K562 (cell line): ENCODE measurements at places on chromosomes 13 and 19. TPM values are rescaled to one million over a fixed set of nuclear protein-coding genes. Genes with fewer than 3 reads are reported as not detected.

The KCNC3 gene
- polyA plus RNA-seq, result 13.2 and 14.2 TPM in 2 replicates

The POLR2I gene
- 141 and 179 TPM in 2 replicates for polyA plus RNA-seq

The DACH1 gene
- polyA plus RNA-seq, result 0.04 and 0.05 TPM in 2 replicates

The KLK10 gene
- not detected in 2 replicates for polyA plus RNA-seq

The PRKCG gene
- not detected in 2 replicates for polyA plus RNA-seq

The ZNF98 gene
- polyA plus RNA-seq, result 0.40 TPM in 1 of 2 replicates, not detected in the other

The CEACAM4 gene
- not detected in 2 replicates for polyA plus RNA-seq

The VRK3 gene
- polyA plus RNA-seq, result 25.6 and 35.9 TPM in 2 replicates

The IGSF23 gene
- polyA plus RNA-seq, result not detected in 2 replicates

The ZNF763 gene
- polyA plus RNA-seq, result not detected in 2 replicates

The ALG5 gene
- 44.5 and 48.2 TPM in 2 replicates for polyA plus RNA-seq

The SCN1B gene
- 1.2 and 2.1 TPM in 2 replicates for polyA plus RNA-seq

The FPR3 gene
- polyA plus RNA-seq, result 0.24 and 0.25 TPM in 2 replicates

The GRIN3B gene
- 0.15 and 0.19 TPM in 2 replicates for polyA plus RNA-seq

The TMEM190 gene
- polyA plus RNA-seq, result not detected in 2 replicates

The ZNF844 gene
- polyA plus RNA-seq, result 0.98 and 1.5 TPM in 2 replicates

- no peaks in the 10 kb centered on the region for H3K36me3 ChIP-seq
- H3K27me3 ChIP-seq, result peaks cover 28% of the 10 kb centered on the region
- no peaks in the 10 kb centered on the region for H3K4me1 ChIP-seq
- H3K4me3 ChIP-seq, result no peak overlapping the region
- no peak overlapping the region for H3K27ac ChIP-seq
- DNase-seq, result no peak
Observed at GRCh38 chr19:29266001-29266400, 53.0 kb upstream of the UQCRFS1 start.

- peaks cover 9% of the 10 kb centered on the region for H3K4me1 ChIP-seq
- peaks cover 24% of the 10 kb centered on the region for H3K27me3 ChIP-seq
- no peak overlapping the region for H3K4me3 ChIP-seq
Observed at GRCh38 chr19:53541971-53542370, 4.0 kb downstream of the ZNF331 start.

DNA sequence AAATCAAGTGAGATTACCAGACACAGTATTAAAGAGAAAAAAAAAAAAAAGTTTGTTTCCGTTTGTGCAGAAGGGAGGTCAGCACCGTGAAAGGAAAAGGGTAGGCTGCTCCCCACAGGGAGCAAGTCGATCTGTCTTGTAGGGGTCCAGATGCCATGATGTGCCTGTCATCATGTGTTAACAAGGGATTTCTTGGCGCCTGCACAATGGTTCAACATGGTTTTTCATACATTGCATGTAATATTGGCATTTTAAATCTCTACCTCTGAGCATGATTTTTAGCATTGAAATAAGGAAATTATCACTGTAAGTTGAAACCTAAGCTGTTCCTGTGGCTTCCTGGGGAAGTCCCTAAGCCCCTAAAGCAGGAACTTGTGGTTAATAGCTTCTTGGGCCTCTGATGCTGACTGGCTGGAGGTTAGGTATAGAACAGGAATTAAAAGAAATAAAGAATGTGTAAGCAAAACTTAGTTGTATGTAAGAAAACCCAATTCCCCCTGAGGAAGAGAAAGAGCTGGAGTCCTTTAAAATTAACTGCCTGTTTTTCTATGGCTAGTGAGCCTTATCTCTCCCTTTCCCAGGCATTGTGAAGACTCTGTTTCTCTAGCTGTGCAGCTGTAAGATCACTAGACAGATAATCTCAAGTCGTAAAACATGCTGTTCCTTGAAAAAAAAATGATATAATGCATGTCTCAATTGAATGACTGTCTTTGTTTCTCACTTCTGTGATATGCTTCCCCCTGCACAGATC lies 7.4 kb upstream of the FCGBP start:
- no peak overlapping the region for H3K27ac ChIP-seq
- DNase-seq, result no peak
- H3K36me3 ChIP-seq, result no peaks in the 10 kb centered on the region
- no peak overlapping the region for H3K4me3 ChIP-seq
- no peaks in the 10 kb centered on the region for H3K4me1 ChIP-seq

DNA sequence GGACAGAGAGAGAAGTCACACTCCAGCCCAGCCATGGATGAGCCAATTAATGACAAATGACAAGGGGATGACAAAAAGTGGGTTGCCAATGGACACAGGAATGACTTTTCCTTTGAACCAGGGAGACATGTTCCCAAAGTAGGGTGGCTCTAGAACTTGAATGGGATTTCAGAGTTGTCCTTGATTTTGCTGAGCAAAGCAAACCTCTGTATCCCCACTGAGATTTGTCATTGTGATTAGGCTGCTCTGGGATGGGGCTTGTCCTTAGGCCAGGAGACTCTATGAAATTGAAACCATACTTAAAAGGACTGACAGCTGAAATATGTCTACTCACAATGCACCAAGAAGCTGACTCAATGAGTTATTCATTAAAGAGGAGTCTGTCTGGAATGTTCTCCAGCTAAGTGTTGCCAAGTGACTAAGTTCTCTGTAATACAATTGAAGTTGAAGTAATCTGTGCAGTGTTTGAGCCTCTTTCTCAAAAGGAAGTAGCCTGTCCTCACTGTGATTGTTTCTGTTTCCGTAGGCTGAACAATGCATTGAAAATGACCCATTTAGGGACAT lies 69.0 kb upstream of the PCDH9 start:
- H3K27me3 ChIP-seq, result no peaks in the 10 kb centered on the region
- DNase-seq, result no peak
- H3K27ac ChIP-seq, result no peak overlapping the region
- H3K4me1 ChIP-seq, result no peaks in the 10 kb centered on the region
- H3K4me3 ChIP-seq, result no peak overlapping the region
- no peaks in the 10 kb centered on the region for H3K36me3 ChIP-seq

GRCh38 chr19:5943623-5944022 lies 29.6 kb downstream of the CAPS start:
- H3K4me1 ChIP-seq, result peaks cover 4% of the 10 kb centered on the region; the same call in 2 of the 3 replicates
- no peak overlapping the region for H3K4me3 ChIP-seq
- no peak for DNase-seq
- H3K27me3 ChIP-seq, result no peaks in the 10 kb centered on the region

DNA sequence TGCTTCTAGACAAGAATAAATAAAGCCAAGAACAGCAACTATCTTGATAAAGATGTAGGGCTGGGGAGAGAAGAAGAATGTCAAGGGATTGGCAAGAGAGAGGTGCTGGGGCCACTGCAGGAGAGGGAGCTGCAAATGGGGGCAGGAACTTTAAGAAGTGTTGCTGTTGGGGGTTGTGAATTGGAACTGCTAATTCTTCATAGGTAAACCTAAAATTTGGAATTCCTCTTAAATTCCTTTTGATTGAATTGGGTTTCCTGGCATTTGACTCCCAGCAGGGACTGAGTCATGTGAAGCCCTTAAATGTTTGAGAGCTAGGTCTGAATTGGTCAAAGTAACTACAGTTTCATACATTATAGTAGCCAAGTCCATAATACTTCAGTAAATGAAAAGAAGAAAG lies 305.6 kb upstream of the TMTC4 start:
- no peaks in the 10 kb centered on the region for H3K27me3 ChIP-seq
- H3K4me3 ChIP-seq, result no peak overlapping the region
- no peak overlapping the region for H3K27ac ChIP-seq
- H3K36me3 ChIP-seq, result no peaks in the 10 kb centered on the region
- H3K4me1 ChIP-seq, result no peaks in the 10 kb centered on the region

DNA sequence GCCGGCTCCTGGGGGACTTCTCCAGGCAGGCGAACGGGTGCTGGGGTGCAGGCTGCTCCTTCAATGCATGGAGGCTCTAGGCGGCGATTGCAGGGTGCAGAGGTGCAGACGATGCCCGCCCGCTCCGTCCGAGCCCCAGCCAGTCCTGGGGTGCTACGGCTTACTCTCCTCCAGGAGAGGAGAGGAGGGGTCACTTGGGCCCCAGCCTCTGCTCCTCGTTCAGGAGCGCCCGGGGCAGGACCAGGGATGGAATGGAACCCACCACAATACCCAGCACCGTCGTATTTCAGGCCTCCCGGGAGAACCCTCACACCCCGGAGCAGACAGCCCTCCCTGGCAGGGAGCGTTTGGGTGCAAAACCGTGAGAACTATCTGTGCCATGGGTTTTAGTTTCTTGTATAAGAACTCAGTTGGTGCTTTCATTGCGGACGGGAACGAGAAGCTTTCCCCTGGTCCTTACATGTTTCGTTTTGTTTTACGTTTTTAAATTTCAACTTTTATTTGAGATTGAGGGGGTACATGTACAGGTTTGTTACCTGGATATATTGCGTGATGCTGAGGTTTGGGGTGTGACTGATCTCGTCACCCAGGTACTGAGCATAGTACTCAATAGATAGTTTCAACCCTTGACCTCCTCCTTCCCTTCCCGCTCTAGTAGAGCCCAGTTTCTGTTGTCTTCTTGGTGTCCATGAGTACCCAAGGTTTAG lies 46.8 kb downstream of the ARHGEF18 start:
- H3K4me1 ChIP-seq, result peaks cover 7% of the 10 kb centered on the region; the same call in 2 of the 3 replicates
- H3K4me3 ChIP-seq, result peak overlapping the region; percentile 93
- DNase-seq, result no peak
- H3K27me3 ChIP-seq, result no peaks in the 10 kb centered on the region

- H3K27ac ChIP-seq, result no peak overlapping the region
- no peaks in the 10 kb centered on the region for H3K36me3 ChIP-seq
- no peaks in the 10 kb centered on the region for H3K27me3 ChIP-seq
- no peaks in the 10 kb centered on the region for H3K4me1 ChIP-seq
- no peak for DNase-seq
Observed at GRCh38 chr13:82096256-82096655, 1755.3 kb upstream of the SPRY2 start.

GRCh38 chr13:38582133-38582532 lies 104.7 kb upstream of the FREM2 start:
- H3K4me1 ChIP-seq, result no peaks in the 10 kb centered on the region
- no peaks in the 10 kb centered on the region for H3K36me3 ChIP-seq
- peak; percentile 15 for DNase-seq
- H3K27ac ChIP-seq, result no peak overlapping the region
- no peak overlapping the region for H3K4me3 ChIP-seq

GRCh38 chr13:73230716-73231115 lies 171.9 kb downstream of the KLF5 start:
- peaks cover 2% of the 10 kb centered on the region; the same call in 1 of the 2 replicates for H3K27me3 ChIP-seq
- H3K4me3 ChIP-seq, result no peak overlapping the region
- no peak overlapping the region for H3K27ac ChIP-seq

GRCh38 chr13:39895254-39895653 lies 239.8 kb downstream of the COG6 start:
- H3K4me3 ChIP-seq, result no peak overlapping the region
- no peak for DNase-seq
- H3K4me1 ChIP-seq, result no peaks in the 10 kb centered on the region
- no peaks in the 10 kb centered on the region for H3K36me3 ChIP-seq
- H3K27ac ChIP-seq, result no peak overlapping the region
- H3K27me3 ChIP-seq, result no peaks in the 10 kb centered on the region

- no peaks in the 10 kb centered on the region for H3K27me3 ChIP-seq
Observed at GRCh38 chr13:91523116-91523515, 124.7 kb downstream of the GPC5 start.

DNA sequence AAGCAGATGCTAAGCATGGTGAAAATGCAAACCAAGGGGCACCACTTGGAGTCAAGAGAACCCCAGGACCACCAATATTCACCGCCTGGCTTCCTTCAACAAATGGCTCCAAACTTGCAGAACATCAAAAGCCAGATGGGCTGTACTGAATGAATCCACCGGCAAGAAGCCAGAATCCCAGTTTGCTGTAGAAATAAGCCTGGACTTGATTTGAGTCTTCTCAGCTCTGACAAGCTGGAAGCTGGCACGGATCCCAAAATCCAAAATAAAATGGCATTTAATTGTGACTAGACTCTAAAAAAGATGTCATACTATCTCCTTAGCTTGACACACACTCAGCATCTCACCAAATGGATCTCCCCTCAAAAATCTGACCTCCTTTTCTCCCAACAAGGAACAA lies 11.9 kb downstream of the EFNB2 start:
- no peak overlapping the region for H3K27ac ChIP-seq
- no peak for DNase-seq
- H3K4me3 ChIP-seq, result no peak overlapping the region
- no peaks in the 10 kb centered on the region for H3K27me3 ChIP-seq
- H3K4me1 ChIP-seq, result no peaks in the 10 kb centered on the region

DNA sequence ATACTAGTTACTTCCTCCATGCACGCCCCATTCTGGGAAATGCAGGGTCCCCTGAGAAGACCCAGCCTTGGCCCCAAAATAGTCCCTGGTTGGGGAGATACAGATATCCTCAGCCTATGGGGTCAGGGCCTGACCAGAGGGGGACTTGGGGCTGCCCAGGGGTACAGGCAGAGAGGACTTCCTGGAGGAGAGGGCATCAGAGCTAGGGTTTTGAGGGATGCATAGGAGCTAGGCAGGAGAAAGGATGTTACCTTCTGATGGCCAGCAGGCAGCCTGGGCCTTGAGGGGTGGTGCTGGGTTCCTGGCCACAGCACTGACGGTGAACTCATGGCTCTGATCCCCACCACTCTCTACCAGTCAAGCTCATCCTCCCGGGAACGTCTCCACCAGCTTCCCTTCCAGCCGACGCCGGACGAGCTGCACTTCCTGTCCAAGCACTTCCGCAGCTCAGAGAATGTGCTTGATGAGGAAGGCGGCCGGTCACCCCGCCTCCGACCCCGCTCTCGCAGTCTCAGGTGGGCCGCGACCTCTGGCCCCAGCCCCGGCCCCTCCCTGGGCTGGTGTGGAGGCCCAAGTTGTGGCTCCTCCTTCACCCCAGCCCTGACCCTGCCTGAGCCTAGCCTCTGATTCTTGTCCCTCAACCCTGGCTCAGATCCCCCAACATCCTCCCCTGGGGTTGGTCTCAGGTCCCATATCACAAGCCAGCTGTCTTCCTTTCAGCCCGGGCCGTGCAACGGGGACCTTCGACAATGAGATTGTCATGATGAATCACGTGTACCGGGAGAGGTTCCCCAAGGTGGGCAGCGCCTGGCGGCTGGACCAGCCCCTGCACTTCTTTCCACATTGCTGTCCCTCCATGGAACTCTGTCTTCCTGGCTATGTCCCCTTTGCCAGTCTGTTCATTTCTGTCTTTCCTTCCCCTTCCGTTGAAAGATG lies 25.6 kb downstream of the MAST3 start:
- no peaks in the 10 kb centered on the region for H3K27me3 ChIP-seq
- no peak overlapping the region for H3K4me3 ChIP-seq
- no peak overlapping the region for H3K27ac ChIP-seq
- peaks cover 27% of the 10 kb centered on the region for H3K4me1 ChIP-seq
- no peak for DNase-seq
- peaks cover 38% of the 10 kb centered on the region; the same call in 2 of the 3 replicates for H3K36me3 ChIP-seq

DNA sequence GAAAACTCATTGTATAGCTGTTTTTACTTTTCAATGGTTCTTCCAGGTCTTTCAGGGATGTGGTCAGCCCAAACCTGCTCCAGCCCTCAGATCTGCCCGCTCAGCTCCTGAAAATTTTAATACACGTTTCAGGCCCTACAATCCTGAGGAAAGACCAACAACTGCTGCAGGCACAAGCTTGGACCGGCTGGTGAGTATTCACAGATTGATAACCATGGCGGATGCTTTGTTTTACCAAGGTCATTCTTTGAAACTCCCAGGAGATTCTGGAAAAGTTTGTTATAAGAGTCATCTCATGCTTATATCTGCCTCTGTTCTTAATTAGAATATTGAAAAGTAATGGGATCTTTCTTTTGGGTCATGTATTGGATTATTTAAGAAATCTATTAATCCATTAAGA lies 173.5 kb downstream of the DCT start:
- H3K4me1 ChIP-seq, result no peaks in the 10 kb centered on the region
- no peak overlapping the region for H3K27ac ChIP-seq
- no peaks in the 10 kb centered on the region for H3K36me3 ChIP-seq
- H3K4me3 ChIP-seq, result no peak overlapping the region
- no peak for DNase-seq
- no peaks in the 10 kb centered on the region for H3K27me3 ChIP-seq

- no peaks in the 10 kb centered on the region for H3K27me3 ChIP-seq
- no peak overlapping the region for H3K27ac ChIP-seq
- no peaks in the 10 kb centered on the region for H3K36me3 ChIP-seq
- no peak for DNase-seq
Observed at GRCh38 chr13:40343550-40344269, 322.7 kb downstream of the FOXO1 start.
